ENCODE measurements at places on chromosomes 1 and 21.

DNA sequence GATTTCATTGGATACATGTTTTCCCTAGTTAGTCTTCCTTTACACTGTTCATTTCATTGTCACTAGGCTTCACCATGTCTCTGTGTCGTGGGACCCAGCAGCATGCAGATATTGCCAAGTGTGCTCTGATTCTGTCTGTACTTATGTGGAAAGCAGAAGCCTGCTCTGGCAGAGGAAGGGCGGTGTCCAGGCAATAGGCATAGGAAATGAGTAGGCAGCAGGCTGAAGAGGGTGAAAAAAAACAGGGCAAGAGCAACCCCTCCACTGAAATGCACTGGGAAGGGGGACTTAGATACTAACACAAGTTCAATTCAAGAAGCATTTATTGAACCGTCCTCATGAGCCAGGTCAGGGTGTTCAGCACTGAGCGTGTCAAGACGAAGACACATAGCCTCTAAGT, 85.2 kb upstream of the VAV3 start:
- DNase-seq, result no peak

GRCh38 chr1:211650904-211651303, 24.5 kb downstream of the NEK2 start:
- no peak for DNase-seq

DNA sequence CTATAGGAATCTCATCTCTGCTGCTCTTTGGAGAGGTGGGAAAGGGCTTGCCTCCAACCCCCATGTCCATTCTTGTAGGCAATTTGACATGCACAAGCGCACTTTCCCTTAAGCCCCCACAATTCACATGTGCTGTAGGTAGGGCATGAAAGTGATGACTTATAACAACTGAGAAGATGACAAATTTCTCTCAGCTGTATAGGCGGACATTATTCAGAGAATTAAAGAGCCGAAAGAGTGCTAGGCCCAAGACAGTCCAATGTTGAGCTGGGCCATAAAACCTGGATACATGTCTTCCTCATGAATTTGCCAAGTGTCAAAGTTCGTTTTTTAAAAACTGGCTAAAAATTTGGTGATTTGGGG, 106.3 kb upstream of the LYPLAL1 start:
- no peak for DNase-seq

DNA sequence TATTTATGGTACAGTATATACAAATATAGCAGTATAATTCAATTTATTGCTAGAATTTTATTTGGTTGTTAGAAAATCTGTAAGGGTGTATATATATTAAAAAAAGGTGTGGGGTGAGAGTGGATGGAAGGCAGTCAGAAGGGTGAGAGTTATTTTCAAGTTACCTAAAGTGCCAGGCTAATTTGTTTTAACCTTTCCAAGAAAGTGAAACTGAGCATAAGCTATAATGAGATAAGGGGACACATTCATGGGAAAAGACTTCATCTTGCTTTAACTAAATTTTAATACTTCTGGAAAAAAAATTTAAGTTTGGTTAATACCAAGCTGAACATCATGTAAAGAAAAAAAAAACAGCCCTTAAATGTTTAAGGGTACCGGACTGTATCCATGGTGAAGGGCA, 4.9 kb downstream of the TEX38 start:
- DNase-seq, result no peak

DNA sequence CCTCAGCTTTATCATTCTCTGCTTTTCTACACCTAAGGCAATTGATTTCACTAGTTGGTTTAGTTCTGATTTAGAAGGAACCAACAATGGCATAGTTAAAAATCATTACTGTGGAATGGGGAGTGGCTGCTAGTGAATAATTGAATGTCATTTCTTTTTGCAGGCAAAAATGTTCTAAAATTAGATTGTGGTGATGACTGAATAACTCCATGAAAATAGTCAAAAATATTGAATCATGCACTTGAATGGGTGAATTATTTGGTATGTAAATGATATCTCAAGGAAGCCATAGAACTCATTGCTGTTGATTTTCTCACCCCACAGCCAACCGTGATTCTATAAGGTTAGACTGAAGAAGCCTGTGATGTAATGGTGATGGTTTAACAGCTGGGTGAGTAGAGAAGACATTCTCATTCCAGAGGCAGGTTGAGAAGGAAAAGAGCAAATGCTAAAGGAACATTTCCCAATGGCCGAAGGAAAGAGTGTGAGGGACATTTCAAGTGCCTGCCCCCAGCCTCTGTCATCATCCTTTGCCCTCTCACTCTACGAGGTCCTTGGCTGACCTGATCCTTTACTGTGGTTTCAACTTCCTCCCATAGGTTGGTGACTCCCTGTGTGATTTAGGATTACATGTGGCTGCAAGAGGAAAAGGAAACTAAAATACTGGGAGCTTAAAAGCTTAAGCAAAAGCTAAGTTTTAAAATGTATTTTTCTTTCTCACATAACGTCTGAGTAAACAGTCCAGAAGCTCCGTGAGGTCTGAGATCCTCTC, 12.5 kb downstream of the OVAAL start:
- no peak for DNase-seq

- no peak for DNase-seq
Observed at GRCh38 chr1:114345930-114346479, 165.0 kb downstream of the TRIM33 start.

DNA sequence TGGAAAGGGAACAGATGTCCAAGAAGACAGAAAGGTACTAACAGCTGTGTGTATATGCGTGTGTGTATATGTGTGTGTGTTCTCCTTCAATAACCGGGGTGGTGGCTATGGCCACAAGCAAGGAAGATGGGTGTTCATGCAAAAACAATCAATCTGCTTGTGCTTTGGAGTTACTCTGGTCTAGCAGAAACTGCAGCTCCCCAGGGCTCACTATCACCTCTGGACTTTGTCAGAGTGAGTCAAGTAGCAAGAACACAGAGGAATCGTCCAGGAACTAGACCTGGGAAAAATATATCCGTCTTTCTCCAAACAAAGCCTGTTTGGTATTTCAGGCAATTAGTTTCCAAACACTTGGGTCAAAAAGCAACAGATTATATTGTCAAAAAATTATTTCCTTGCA, 68.6 kb downstream of the GNG12 start:
- no peak for DNase-seq

- no peak for DNase-seq
Observed at GRCh38 chr1:62417351-62417999, 19.4 kb upstream of the USP1 start.

DNA sequence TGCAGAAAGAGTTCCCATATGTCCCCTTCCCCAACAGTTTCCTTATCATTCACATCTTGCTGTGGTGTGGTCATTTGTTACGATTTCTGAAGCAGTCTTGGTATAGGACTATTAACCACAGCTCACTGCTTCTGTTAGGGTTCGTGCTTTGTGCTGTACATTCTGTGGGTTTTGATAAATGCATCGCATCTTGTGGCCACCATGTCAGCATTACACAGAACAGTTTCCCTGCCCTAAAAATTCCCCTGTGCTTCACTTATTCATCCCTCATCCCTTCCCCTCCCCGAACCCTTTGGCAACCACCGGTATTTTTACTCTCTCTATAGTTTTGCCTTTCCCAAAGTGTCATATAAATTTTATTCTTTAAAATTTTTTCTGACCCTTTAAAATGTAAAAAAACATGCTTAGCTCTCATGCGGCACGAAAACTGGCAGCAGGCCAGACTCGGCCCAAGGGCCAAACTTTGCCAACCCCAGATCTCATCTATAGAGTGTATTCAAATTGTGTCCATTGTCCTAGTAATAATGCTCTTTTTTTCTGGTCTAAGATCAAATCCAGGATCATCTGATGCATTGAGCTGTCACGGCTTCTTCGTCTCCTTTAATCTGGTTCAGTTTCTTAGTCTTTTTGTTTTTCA, 78.2 kb downstream of the SIM2 start:
- DNase-seq, result no peak

DNA sequence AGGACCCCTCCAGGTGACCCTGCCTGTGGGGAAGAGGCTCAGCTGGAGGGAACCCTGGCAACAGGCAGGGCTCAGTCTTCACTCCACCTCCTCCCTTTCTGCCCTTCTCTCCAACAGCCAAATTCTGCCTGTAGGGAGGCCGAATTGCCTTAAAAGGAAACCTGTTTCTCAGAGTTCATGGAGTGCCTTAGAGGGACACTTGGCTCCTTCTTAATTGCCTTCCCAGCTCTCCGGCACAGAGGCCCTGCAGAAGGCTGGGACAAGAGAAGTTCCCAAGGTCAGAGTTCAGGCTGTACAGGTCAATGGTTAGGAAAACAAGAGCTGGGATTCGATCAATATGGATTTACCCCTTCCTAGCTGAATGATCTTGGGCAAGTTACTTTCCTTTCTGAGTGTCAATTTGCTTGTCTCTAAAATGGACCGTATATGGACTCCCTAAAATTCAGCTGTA, 6.2 kb downstream of the CSRP1 start:
- DNase-seq, result no peak

DNA sequence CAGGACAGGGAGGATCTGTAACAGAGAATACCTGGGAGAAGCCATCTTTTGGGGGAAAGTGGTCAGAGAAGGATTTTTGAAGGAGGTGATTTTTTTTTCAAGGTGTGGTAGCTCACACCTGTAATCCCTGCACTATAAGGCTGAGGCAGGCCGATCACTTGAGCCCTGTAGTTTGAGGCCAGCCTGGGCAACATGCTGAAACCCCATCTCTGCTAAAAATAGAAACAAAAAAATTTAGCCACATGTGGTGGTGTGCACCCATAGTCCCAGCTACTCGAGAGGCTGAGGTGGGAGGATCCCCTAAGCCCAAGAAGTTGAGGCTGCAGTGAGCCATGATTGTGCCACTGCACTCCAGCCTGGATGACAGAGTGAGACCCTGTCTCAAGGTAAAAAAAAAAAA, 67.4 kb upstream of the ARTN start:
- no peak for DNase-seq

- DNase-seq, result no peak
Observed at GRCh38 chr1:117795190-117795589, 134.2 kb downstream of the GDAP2 start.

DNA sequence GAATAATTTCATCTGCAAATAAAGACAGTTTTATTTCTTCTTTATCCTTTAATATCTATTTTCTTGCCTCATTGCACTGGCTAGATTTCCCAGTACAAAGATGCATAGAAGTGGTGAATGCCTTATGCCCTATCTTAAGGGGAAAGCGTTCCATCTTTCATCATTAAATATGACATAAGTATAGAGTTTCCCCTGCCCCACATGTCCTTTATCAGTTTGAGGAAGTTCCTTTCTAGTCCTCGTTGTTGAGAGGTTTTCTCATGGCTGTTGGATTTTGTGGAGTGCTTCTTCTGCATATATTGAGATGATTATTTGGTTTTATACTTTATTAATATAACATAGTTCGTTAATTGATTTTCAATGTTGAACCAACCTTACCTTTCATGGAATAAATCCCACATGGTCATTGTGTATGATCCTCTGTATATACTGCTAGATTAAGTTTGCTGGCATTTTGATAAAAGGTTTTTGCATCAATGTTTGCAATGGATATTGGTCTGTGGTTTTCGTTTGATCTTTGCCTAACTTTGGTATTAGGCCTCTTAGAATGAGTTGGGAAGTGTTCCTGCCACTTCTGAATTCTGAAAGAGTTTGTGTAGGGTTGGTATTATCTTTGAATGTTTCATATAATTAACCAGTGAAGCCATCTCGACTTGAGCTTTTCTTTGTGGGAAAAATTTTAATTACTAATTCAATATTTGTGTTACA, 15.6 kb downstream of the PRKACB start:
- DNase-seq, result no peak

- no peak for DNase-seq
Observed at GRCh38 chr1:20708891-20709290, 8.9 kb downstream of the KIF17 start.

DNA sequence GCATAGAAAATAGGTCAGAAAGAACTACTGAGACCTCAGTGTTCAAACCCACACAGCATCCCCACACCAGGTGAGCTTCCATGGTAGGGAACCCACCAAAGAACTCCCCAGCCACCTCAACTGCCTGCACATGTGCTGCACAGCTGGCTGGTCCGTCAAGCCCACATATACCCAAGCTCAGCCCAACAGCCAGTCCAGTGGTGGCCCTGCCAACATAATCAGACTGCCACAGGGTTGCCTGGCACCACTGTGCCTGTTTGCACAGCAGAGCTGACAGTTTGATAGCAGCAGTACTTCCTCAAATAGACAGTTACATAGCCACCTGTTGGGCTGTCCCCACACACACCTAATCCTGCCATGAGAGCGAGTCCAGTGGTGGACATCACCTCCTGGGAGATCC, 283.3 kb upstream of the PRMT6 start:
- no peak for DNase-seq

GRCh38 chr1:205267306-205267902, 39.7 kb downstream of the TMCC2 start:
- DNase-seq, result no peak

- no peak for DNase-seq
Observed at GRCh38 chr1:84121360-84121759, 22.7 kb upstream of the PRKACB start.

GRCh38 chr1:147804942-147805723, 44.7 kb upstream of the GJA5 start:
- DNase-seq, result no peak

Data from activated CD4-positive, alpha-beta T cell treated with anti-CD3 and anti-CD28 coated beads, Interleukin-2, amount 50 U/mL, for 48 hours (primary cell).